ENCODE measurements at places on chromosomes 6 and 20.
A peak's percentile ranks its signal among the peaks of the same experiment; 100 is the strongest.

DNA sequence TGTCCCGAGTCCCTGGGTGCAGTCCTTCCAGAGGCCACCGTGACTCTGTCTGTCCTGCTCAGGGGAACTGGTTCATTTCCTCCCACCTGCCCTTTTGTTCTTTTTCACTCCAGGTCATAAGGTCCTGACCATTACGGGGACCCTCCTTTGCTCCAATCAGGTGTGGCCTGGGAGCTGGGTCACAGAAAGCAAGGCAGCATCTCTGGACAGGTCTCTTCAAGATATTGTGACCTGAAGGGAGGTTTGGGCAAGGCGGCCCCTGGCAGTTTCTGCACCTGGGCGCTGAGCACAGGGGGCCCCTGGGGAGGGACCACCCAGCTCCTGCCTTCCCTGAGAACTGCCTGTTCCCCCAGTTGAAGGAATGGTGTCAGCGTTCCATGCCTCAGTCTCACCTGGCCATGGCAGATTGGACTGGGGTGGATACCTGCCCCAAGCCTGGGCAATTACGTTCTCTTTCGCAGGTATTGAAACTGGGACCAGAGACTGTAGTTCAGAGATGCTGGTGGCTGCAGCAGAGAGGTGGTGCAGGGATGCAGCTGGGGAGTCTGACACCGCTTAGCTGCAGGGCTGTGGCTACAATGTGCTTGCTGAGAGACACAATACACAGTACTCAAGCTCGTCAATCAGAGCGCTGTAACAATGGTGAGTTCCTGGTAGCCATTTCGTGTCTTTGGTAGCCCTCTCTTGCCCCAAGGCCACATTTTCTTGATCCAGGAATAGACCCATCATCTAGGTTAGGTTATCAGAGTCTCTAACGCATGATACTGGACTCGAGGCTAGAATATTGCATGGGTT lies 15.6 kb upstream of the NELFCD start:
- no peak for DNase-seq

- no peak for DNase-seq
Measured at GRCh38 chr6:150382171-150382570, 13.4 kb downstream of the IYD start.

DNA sequence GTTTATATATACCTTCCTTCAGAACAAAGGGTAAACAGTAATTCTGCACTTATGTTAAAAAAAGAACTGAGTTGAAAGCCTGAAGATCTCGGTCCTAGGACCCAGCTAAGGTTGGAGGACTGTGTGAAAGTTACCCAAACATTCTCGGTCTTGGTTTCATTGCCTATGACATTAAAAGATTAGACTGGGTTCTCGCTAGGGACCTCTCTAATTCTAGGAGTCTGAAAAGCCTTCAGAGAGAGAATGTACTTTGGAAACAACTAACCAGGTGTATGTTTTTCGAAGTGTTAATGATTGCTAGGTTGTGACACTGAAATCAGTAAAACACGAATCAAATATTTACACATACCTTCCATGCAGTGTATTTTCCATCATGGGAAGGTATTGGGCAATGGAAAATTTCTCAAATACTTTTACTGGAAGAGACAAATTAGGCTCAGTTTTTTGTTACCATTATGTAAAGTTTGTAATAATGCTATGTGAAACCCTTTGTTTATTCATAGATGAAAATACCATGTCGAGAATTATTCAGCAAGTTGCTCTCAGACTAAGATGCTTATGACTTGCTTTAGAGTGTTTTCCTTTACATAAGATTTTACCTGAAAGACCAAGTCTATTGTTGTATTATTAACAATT lies 113.7 kb upstream of the LOC128125822 start:
- no peak for DNase-seq

DNA sequence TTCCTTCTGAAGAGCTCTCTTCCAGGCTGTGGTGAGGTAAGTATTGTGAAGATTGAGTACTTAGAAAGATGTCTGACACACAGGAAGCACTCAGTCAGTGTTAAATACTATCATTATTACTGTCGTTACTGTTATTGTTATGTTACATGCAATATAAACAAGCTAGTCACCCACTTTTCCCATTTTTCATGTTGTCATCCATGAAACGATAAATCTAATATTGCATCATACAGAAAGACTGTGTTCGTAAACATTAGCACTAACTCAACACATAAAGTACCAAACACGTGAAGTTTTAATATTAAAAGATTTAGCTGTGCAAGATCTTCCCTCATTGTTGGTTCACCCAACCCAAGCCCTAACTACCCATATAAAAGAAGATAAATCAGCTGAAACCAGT lies 109.2 kb upstream of the NRSN1 start:
- DNase-seq = no peak

DNA sequence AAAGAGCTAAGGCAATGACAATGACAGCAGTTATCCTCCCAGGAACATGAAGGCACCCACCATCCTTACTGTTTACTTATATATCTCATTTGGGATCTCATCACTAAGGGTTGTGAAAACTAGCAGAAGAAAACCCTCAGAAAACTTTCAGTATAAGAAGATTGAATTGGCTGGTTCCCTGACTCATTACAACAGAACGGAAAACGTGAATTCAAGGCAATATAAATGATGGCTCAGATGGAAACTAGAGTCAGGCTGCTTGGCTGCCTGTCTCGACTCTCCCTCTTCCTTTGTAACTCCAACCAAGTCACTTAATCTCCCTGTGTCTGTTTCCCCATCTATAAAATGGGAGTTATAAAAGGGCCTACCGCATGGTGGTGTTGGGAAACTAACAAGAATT lies 387.1 kb upstream of the JARID2 start:
- no peak for DNase-seq

- no peak for DNase-seq
Measured at GRCh38 chr6:119459207-119459974, 109.8 kb upstream of the MAN1A1 start.

GRCh38 chr6:133895573-133896343 lies 6.8 kb downstream of the TCF21 start:
- DNase-seq = peak; percentile 48

GRCh38 chr20:35774391-35774790 lies 2.6 kb downstream of the PHF20 start:
- DNase-seq = no peak

DNA sequence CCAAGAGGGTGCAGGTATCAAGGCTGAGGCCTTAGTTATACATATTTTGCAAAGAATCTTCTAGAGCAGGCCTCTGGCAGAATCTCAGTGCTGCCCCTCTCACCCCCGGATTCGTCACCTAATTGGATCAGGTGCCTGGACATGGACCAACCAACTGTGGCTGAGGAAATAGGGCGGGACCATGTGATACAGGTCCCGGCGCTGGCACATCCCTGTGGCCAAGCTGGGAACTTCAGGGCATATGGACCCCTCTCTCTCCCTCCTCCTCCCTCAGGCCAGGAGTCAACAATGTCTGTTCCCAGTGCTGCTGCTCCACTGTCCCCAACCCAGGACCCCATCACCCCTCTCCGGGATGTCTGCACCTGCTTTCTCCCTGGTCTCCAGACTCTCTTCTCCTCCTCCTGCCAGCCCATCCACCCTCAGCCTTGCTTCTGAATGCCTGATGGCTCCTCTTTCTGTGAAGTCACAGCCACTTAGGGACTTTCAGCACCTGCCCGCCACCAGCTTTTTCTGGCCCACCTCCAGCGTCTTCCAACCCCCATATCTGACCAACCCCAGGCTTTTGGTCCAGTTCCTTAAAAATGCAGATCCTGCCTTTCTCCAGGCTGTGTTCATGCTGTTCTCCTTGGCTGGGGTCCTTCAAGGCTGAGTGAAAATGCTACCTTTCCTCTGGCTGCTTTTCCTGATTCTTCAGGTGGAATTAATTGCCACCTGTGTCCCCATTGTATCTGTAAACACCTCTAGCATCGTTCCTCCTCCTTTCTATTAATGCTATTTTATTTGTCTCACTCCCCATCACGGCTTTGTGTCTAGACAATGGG lies 19.0 kb upstream of the MLN start:
- DNase-seq = peak; percentile 76

All from WTC11 (cell line).